ENCODE measurements at places on chromosomes 4 and X.

DNA sequence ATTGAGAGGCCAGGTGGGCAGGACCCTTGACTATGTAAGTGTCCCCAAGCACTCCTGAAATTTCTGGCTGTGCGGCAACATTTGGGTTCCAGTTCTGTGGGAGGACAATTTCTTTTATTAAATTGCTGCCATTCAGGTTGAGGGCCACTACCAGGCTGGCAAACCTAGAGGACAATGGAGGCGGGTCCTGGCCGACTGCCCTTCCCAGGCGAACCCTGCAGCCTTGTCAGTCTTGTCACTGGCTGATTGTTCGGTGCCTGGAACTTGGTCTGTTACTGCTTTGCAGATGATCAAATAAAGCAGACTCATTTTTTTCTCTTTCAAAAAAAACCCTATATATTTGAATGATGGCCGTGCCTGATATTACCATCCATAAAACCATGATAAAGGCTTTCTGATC is 6.6 kb upstream of the TMEM128 start:
- no peak for DNase-seq

- no peak for DNase-seq
Measured at GRCh38 chr4:132770776-132771175, 378.3 kb upstream of the PCDH10 start.

GRCh38 chr4:10285028-10285427 is 168.4 kb upstream of the WDR1 start:
- DNase-seq, result no peak

DNA sequence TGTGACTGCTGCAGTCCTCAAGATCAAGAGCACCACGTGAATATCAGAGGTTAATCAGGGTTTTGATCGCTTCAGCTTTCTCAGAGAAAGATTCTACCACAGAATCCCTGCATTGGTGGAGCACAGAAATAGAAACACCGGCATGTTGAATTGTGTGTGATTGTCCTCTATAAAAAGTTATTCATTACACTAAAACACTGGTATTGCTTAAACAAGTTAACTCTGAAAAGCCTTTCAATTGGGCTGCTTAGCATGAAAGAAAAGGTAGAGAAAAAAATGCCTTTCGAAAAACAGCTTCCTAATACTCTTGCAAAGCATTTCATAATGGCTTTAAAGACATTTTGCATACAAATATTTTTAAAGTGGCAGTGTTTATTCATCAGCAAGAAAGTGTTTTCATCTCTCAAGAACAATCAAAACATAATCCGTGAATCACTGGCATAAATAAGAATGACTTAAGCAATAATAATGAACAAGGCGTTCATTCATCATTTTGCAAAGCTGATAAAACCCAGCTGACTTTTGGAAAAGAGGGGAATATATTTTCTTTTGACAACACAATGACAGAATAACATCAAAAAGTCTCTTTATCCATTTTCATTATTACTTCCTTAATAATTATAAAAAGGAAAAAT is 61.1 kb downstream of the HELT start:
- no peak for DNase-seq

DNA sequence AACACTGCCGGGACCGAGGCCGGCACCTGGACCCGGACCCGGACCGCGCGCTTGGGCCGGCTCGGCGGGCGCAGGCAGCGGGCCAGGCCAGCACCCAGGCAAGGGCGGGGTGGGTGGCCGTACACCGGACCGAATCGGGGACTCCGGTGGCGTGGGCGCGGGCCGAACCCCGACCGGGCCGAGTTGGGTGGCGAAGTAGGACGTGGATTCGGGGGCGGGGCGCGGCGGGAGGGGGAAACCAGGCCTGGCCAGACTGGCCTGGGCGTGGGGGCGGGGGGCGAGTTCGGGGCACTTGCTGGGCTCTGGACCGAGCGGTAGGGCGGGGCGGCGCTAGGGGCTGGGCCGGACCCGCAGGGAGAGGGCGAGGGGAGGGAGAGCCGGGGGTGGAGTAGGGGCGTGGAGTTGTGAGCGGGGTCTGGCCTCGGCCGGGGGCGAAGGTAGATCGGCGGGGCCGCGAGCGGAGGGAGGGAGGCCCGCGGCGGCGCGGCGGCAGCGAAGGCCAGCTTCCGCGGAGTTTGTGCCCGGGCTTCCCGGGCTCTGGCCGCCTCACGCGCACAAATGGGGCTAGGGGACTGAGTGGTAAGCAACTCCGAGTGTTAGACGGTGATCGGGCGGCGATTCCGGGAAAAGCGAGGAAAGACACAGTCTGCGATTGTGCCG is 1.8 kb upstream of the BCORL1 start:
- DNase-seq, result no peak

DNA sequence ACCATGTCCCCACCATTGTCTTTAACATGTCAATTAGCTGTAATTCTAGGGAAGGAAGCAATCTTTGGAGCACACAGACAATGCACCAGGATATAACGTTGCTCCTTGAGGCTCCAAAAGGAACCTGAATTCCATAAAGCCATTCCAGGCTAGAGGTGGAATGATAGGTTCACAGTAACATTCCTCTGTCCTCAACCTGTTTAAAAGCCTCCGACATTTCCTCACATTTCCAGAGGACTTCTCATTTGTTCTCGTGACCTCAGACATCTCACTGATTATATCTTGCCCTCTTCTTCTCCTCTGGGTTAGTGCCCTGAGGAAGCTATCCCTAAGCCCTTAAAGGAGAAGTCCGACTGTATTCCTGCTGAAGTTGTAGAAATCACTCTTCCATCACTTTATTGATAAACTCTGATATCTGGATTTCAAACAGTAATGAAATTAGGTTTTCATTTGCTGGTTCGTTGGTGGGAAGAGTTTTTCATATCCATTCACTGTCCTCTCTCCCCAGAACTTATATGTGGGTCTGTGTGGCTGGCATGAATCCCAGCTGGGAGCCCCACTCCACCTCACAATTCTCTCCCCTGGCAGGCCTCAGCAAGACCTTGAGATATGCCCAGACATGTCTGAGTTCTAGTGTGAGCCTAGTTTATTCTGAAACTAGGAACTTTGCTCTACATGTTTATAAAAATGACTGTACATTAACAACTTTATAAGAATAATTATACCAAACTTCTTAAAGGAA is 44.2 kb upstream of the PRSS12 start:
- DNase-seq, result no peak

DNA sequence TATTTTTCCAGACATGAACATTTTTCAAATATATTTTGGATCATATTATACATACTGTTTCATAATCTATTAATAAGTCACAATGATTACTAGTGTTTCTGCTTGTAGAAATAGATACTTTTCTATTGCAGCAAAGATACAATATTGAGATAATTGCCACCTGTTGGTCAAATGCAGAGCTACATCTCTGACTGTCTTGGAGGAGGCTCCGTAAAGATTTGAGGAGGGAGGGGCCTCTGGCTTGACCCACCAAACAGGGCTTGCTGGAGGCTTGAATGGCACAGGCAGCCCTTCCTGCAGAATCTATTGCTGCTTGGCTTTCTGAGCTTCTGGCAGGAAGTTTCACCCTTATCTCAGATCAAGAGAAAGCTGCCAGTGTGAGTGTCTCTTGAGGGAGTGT is 99.3 kb upstream of the ARMCX2 start:
- no peak for DNase-seq

- DNase-seq, result no peak
Measured at GRCh38 chr4:181416966-181417365, 826.2 kb upstream of the TENM3 start.

DNA sequence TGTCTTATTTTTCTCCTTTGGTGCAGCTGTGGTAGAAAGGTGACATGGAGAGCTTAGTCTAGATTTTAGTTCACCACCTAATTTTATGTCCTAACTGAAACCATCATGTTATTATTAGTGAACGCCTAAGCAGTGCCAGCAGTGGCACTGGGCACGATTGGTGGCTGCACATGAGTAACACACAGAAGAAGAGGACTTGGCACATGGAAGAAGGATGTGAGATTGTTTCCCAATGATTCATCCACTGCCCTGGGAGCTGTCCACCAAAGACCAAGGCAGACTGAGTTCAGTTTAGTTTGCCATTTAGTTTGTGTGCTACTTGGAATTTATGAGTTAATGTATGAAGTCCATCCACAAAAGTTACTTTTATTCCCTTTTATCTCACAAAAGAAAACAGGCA is 68.1 kb upstream of the NAP1L5 start:
- DNase-seq, result no peak

DNA sequence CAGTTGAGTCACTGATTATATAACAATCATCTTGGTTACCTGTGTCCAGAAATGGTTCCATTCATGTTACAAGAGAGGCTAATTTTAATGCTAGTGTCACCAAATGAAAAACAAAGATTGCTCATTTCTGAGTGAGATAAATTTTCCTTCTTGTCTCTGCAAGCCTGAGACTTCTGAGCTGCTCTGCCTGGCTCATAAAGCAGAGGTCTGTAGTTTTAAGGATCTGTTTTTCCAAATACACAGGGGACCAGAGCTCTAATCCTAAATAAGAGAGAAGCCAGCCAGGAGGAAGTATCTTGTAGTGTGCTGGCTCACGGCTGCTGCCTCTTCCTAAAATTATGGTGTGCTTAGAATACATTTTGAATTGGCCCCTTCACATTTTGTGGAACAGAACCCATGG is 42.6 kb downstream of the CLDN34 start:
- DNase-seq, result no peak

DNA sequence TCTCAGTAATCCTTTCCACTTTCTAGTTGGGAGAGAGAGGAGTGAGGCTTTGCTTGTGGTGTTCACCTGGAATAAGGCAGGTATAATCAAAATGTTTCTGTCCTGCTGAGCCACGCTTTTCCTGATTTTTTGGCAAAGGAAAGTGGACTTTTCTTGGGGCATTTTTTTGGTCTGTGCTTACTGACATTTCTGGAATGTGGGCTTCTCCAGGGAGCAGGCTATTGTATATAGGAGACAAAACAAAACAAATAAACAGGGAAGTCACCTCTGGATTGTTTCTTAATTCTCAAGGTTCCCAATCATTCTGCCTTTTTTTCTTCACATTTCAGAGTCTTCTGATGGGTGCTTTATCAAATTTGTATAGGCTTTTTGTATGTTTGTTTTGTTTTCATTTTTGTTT is 25.7 kb upstream of the RP2 start:
- DNase-seq, result no peak

GRCh38 chr4:142817442-142817841 is 28.7 kb downstream of the INPP4B start:
- no peak for DNase-seq

- DNase-seq, result no peak
Measured at GRCh38 chrX:106171293-106171820, 3.3 kb downstream of the PWWP3B start.

DNA sequence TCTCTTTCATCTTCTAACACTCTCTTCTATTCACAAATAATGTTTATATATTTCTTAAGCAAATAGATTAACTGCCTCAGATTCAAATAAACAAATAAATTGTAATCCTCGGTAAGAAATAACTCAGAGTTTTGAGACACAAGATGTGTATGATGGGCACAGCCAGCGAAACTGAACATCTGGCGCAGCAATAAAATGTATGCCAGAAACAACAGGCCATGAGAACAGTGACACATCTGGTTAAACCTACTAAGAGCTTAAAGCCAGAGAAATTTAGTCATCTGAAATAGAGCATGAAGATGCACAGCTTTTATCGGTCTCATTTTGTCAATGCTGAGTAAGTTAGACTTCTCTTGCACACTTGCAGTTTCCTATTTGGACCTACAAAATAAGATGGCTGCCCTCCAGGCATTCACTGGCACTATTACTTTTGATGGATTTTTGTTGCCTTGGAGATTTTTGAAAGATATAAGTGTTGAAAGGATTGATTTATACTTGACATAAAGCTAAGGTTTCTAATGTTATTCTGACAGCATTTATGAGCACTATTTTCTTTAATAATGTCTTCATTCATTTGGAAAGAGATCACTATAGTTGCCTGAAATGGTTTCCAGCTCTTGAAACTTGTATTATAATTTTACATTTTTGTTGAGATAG is 1444.0 kb downstream of the PCDH18 start:
- DNase-seq, result no peak

GRCh38 chr4:101973361-101973760 is 182.8 kb downstream of the BANK1 start:
- DNase-seq, result no peak

- DNase-seq, result no peak
Measured at GRCh38 chrX:103376979-103377324, 614 bp downstream of the BEX3 start.

GRCh38 chrX:153537526-153538295 is 20.3 kb downstream of the ATP2B3 start:
- no peak for DNase-seq

All from stimulated activated CD8-positive, alpha-beta memory T cell treated with anti-CD3 and anti-CD28 coated beads, Interleukin-15, amount 100 ng/mL, for 24 hours (primary cell).